NCI-H2171 treated with DMSO at 0.1 percent for 48 hours (cell line): ENCODE measurements at places on chromosomes 5 and 9.

- DNase-seq: peak; percentile 88
These were observed 4.1 kb upstream of the NSMF start for GRCh38 chr9:137462986-137463930.

- DNase-seq: no peak
These were observed 372.1 kb downstream of the TLE1 start for GRCh38 chr9:81317223-81317622.

GRCh38 chr9:17024129-17024528, 110.7 kb upstream of the CNTLN start:
- DNase-seq: no peak

DNA sequence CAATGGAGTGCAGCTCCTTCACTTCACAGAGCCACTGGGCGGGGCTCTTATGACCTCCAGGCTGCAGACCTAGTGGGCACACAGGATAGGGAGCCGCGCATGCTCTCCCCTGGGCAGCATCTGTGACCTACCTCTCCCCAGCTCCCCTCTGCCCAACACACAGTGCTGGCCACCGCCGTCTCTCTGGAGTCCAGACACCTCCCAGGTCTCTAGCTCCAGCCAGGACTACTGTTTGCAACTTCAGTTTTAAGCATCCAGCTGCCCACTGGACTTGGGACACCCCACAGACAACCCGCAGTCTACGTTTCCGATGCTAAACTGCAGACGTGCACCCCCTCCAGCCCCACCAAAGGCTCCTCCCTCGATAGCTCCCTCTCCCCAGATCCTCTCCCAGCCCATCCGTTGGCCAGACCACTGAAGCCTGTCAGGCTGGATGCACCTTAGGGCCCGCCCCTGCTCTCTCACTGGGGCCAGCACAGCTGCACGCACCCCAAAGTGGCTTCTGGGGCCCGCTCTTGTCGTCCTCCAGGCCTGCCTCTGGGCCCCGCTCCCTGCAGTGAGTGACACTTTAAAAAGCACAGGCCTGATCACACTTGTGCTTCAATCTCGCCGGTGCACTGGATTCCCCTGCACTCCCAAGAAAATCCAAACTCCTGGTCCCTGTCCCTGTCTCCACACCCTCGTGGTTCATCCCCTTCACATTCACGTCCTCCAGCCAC, 11.3 kb downstream of the FLT4 start:
- DNase-seq: no peak

DNA sequence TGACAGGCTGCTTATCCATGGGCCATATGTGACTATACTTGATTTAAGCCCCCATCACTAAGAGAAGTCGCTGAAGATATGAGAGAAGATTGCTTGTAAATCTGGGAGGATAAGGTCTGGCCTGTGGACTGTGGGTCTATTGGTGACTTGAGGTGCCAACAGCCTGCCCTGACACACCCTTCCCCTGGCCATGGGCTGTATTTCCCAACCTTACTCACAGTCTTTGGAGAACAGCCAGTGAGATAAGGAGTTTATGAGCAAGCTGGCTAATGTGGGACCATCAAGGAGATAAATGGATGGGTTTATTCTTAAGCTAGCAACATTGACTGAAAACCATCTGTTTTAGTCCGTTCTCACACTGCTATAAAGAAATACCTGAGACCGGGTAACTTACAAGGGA, 231.3 kb downstream of the ZSWIM6 start:
- DNase-seq: no peak

DNA sequence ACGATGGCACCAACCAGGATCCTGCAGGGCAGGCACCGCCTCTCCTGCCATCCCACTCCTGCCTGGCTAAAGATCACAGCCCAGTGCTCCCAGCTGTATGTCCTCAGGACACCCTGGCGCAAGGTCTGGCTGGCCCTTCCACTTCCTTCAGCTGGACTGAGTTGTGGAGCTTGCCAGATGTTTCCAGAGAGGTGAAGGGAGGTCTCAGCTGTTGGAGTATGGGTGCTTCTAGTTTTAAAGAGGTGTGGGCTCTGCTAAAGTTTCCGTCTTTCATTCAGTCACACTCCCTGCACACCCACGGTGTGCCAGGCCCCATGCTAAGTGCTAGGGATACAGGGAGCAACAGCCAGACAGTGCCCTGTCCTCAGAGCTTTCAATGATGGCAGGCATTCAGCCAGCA, 34.1 kb downstream of the C5orf15 start:
- DNase-seq: no peak

GRCh38 chr5:89351975-89352374, 469.0 kb upstream of the MEF2C start:
- no peak for DNase-seq

- no peak for DNase-seq
These were observed 242.9 kb downstream of the BNC2 start for GRCh38 chr9:16627521-16627920.

GRCh38 chr9:78831726-78832125, 534.8 kb downstream of the PSAT1 start:
- DNase-seq: no peak

DNA sequence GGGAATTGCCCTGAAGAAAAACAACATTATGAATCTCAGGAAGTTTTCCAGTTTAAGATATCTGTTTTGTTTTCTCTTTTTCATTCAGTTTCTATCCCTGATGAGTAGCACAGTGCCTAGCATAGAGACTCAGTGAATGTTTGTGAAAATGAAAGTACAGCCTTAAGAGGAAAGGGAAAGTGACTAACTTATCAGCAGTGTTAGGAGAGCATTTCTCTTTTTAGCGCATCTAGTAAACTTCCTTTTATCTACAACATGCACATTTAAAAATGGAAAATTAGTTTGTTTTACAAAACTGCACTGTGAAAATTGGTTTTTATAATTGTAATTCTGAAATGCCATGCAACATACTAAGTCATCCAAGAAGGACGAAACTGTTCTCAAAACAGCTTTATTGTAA, 110.8 kb downstream of the SMARCA2 start:
- no peak for DNase-seq

DNA sequence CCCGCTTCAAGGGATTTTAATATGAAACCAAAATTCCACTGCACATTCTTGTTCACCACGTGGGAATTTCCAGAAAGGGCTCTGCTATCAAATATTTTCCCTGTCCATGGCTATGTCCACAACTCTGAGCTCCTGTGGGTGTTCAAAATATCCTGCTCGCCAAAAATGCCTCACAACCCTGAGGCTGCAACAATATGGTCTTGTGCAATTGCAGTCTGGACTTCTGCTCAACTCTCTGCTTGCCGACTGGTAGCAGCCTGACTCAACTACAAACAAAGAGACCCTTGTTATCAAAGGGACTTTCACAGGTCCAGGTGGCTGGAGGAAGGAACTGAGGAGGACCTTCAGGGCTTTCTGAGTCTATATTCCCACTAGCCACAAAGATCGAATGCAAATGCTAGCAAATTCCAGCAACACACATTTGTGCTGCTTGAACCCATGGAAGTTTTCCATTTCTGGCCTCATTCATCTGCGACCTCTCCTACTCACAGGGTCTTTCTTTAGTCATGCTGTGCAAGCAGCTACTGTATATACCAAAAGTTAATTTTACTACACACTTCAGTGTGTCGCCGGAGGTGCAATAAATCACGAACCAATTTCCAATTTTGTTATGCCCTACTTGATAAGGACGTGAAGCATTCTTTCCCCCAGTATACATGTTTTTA, 169.2 kb upstream of the SLC30A5 start:
- no peak for DNase-seq

- no peak for DNase-seq
These were observed 102.2 kb upstream of the MOCS2 start for GRCh38 chr5:53211799-53212198.

- DNase-seq: peak; percentile 69
These were observed 117.4 kb downstream of the SMARCA2 start for GRCh38 chr9:2132484-2133082.

DNA sequence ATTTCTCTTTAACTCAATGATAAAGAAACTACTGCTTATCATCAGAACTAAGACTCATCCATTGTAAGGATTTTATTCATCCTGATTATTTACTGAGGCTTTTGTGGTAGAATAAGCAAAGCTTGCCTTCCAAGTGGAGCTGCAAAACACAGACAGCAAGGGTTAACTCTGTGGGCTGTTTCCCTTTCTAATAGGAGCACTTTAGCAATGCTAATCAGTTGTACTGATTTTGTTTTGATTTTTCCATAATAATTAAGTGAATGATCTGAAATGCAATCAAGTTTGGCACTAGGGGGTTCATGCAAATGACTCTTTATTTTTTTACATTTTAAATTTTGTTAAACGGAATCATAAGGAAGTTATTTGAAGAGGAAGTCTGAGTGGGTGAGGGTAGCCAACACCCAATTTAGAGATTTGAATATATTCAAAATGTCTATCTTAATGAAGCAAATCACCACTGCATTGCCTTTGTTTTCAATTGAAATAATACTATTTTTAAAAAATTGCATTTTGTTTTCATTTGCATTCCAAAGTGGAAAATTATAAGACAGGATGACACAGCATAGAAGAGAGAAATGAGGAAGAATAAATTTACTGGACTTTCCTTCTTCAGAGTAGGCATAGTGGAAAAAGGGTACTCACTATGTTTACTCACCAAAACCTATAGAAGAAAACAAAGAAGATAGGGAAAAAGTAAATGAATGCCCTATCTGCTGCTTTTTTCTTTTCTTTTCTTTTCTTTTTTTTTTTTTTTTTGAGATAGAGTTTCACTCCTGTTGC, 36.6 kb downstream of the MEGF10 start:
- no peak for DNase-seq

GRCh38 chr9:114003351-114003750, 74.7 kb downstream of the AMBP start:
- DNase-seq: no peak

DNA sequence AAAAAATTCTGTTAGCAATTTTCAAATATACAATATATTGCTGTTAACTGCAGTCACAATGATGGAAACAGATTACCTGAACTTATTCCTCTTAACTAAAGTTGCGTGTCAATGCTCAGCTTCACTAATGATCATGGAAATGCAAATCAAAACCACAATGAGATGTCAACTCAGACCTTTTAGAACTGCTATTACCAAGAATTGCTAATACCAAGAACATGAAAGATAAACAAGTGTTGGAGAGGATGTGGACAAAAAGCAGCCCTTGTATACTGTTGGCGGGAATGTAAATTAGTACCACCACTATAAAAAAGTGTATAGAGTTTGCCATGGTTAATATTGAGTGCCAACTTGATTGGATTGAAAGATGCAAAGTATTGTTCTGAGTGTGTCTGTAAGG, 1409.7 kb upstream of the CDH18 start:
- no peak for DNase-seq

- no peak for DNase-seq
These were observed 25.2 kb downstream of the MAP3K1 start for GRCh38 chr5:56840597-56840996.

DNA sequence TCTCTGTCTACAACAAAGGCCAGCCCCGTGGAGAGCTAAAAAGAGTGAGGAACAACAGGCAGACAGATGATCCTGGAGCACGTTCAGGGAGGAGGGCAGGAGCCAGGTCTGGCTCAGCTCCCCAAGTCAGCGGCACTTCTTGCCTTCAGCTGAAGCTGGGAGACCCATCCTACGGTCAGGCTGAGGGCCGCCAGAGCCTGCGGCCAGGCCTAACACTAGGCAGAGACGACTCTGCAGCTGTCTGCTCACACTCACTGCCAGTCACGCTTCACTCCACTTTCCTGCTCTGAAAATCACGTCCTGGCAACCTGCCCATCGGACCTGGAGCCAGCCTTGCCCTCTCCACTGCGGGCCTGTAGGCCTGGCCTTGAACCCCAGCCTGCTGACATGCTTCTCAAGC, 160.9 kb upstream of the LHFPL2 start:
- no peak for DNase-seq

- DNase-seq: no peak
These were observed 104.7 kb upstream of the IRX2 start for GRCh38 chr5:2856206-2856605.

- no peak for DNase-seq
These were observed 136.4 kb upstream of the TBC1D2 start for GRCh38 chr9:98391867-98392266.

- no peak for DNase-seq
These were observed 219.6 kb downstream of the CTNND2 start for GRCh38 chr5:11684607-11685006.

GRCh38 chr5:166509085-166509484, 1782.4 kb upstream of the WWC1 start:
- DNase-seq: no peak

DNA sequence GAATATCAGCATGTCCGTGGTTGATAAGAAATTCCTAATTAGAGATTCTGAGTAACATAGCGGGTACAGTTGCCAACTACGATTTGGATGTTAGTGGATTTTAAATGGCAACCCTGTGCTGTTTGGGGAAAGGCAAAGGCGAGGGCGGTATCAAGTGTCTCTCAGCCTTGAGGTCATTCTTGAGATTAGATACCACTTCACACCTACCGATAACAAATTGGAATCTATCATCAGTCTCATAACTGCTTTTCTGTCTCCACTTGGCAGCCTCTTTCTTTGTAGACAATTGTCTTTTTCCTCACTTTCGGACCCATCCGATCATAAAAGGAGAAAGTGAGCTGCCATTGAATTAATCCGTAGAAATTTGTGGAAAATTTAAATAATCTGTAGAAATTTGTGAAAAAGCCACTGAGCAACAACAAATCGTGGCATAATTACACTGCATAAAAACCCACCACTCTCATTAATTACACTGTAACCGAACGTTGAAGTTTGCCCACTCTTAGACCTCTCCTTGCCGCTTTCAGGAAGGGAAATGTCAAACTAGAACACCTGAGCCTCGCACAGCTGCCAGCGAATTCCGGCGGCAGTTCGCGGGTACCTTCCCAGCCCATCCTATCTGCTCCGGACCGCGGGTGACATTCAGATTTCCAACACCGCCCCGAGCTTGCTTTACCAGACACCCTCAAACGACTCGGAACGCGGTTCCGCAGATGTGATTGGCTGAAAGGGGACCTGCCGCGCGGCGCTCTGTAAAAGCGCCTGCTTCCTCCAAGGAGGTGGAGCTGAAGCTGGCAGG, 849 bp upstream of the RGMB start:
- DNase-seq: peak; percentile 82

GRCh38 chr5:27221410-27221809, 183.0 kb upstream of the CDH9 start:
- no peak for DNase-seq

DNA sequence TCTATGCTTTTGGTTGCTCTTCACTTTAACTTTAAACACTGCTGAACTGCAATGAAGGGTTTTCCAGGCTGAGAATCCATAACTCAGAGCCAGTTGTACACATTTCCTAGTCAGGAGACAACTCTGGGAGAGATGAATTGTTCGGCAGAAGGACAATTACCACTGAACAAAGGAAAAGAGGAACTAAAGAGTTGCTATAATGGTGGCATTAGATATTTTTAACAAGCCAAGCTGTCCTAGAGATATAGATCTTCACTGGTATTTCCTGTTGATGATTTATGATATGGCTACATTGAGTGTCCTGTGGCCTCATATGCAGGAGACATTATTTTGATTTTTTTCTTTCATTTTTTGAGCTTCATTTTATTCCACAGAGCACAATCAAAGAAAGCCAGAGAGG, 219.1 kb upstream of the PCSK5 start:
- DNase-seq: no peak

- peak; percentile 91 for DNase-seq
These were observed 198.8 kb downstream of the BNC2 start for GRCh38 chr9:16671591-16672137.

GRCh38 chr5:145979270-145980223, 43.2 kb downstream of the SH3RF2 start:
- DNase-seq: no peak

GRCh38 chr5:160064995-160065614, 54.1 kb downstream of the PWWP2A start:
- DNase-seq: no peak

GRCh38 chr9:28841775-28842174, 1268.5 kb upstream of the C9orf72 start:
- DNase-seq: no peak

GRCh38 chr5:41115281-41115680, 44.1 kb upstream of the MROH2B start:
- DNase-seq: no peak

- no peak for DNase-seq
These were observed 1382.4 kb upstream of the WWC1 start for GRCh38 chr5:166909040-166909439.
